ENCODE measurements at places on chromosomes 3 and 15.

- DNase-seq: peak; percentile 95
Observed at GRCh38 chr3:15310491-15311370, 21.7 kb downstream of the SH3BP5 start.

GRCh38 chr3:66023738-66024385 lies 14.9 kb downstream of the MAGI1 start:
- DNase-seq: no peak

GRCh38 chr15:60895986-60896385 lies 333.1 kb downstream of the RORA start:
- no peak for DNase-seq

DNA sequence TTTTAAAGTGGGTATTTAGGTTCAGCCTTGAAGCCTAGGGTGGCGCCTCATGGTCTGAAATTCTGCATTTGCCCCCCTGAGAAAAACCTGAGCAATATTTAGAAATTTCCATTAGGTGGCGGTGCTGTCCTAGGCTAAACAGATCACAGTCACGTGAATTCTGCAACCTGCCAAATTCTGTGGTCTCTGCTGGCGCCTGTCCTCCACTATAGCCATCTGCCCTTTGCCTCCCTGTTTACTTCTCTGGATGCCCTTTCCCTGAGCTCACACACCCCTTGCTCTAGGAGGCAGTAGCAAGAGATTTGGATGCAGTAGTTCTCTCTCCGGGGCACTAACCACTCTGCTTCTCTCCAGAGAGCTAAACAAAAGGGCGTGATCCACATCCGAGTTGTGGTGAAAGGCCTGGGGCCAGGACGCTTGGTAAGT lies 9.1 kb downstream of the MRPS11 start:
- peak; percentile 14 for DNase-seq

GRCh38 chr15:77889009-77889806 lies 188.3 kb downstream of the TBC1D2B start:
- DNase-seq: no peak

GRCh38 chr3:13537244-13537908 lies 11.5 kb upstream of the FBLN2 start:
- no peak for DNase-seq

DNA sequence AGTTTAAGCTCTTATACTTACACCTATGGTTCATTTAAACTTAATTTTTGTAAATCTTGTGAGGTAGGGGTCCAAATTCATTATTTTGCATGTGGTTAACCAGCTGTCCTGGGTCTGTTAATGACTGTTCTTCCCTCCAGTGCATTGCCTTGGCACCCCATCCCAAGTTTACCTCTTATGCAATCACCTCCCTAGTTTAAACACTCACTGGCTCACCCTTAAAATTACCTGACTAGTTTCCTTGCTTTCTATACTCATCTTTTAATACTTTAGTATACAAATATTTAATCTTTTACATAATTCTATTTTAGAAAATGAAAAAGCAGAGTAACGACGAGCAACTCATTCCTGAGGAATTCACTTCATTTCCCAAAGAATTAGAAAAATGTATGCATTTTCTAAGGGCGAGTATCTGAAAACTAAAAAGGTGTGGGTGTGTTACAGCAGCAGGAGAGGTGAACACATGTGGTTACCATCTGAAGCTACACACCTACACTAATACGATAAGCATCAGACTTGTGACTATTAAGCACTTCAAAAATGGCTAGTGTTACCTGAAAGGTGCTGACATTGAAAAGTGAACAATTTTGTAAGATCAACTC lies 33.7 kb downstream of the TJP1 start:
- DNase-seq: no peak

GRCh38 chr3:128577711-128578110 lies 72.9 kb downstream of the RPN1 start:
- DNase-seq: no peak

DNA sequence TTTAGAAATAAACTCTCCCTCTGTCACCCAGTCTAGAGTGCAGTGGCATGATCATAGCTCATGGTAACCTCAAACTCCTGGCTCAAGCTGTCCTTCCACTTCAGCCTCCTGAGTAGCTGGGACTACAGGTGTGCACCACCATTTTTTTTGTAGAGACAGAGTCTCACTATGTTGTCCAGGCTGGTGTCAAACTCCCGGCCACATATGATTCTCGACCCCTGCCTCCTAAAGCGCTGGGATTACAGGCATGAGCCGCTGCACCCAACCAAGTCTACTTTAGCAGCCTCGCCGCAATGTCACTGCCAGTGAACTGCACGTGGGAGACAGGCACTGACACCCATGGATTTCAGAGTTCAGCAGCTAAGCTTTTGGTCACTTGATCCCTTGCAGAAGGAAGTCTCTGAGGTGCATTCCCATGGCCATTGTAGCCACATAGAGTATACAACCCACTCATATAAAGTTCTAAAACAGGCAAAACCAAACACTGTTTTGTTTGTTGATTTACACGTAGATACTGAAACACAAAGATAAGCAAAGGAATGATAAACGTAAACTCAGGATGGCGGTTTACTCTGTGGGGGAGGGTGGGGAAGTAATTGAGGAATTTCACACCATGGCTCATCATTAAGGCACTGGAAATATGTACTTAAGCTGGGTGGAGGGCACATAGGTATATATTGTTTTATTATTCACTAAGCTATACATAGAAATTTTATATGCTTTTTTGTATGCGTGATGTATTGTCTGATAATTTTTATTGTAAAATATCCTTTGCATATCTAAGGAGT lies 115.0 kb downstream of the MEX3B start:
- DNase-seq: no peak

All from NCI-H510A treated with DMSO at 0.1 percent for 48 hours (cell line).